ENCODE measurements at places on chromosomes 4 and X. TPM values are rescaled to one million over a fixed set of nuclear protein-coding genes. Genes with fewer than 3 reads are reported as not detected.

Gene PFKFB1
- total RNA-seq: 0.65 TPM

DNA sequence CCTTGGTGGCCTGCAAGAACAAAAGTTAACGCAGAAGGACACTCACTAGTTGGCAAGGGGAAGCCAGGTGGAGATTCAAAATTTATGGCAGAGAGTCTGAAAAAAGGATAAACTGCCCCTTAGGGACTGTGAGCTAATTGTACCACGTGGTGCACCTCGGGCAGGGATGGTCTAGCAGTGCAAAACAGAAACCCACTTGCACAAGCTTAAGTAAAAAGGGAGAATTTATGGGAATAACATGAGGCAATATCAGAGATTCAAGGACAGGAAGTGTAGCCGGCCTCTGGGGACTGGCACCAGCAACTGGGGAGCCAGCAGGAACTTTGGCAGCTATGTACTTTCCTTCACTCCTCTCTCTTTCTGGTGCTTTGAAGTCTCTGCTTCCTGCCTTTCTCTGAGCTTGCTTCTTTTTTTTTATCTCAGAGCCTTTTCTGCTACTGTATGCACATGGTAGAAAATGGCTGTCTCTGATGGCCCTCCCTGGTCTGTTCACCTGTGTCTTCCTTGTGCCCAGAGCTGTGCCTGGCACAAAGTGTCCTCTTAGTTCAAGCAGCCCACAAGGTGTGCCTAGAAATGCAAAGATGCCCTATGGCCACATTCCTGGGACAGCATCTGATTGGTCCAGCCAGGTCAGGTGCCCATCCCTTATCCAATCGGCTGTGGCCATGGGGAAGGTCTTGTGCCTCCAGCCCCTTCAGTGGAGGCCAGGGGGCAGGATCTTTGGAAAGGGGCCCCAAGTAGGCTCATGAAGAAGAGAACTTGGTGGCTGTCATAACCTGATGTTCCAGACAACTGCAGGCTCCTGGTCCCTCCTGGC lies 114.8 kb upstream of the ATP6AP2 start:
- no peak for DNase-seq

- DNase-seq: no peak
These were observed 395.9 kb upstream of the EMCN start for GRCh38 chr4:100913685-100914084.

Gene FMR1NB
- total RNA-seq: not detected

GRCh38 chr4:128904821-128905220 lies 95.3 kb downstream of the JADE1 start:
- no peak for DNase-seq

- DNase-seq: no peak
These were observed 30.9 kb downstream of the CD38 start for GRCh38 chr4:15809058-15809457.

DNA sequence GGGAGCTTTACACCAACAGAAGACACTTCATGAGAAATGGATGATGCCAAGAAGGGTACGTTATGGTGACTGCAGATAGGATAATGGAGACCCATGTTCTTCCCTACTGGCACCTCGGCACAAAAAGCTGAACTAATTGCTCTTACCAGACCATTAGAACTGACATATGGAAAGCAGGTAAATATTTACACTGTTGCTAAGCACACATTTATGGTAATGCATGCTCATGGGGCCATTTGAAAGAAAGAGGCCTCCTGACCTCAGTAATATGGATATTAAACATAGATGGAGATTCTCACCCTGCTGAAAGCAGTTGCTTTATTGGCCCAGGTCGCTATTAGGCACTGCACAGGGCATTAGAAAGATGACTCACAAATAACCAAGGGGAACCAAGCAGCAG lies 1759.6 kb downstream of the C4orf33 start:
- no peak for DNase-seq

GRCh38 chrX:107054978-107055377 lies 55.0 kb upstream of the MORC4 start:
- DNase-seq: no peak

GRCh38 chrX:43349363-43349762 lies 306.7 kb upstream of the MAOA start:
- no peak for DNase-seq

Gene GRXCR1
- total RNA-seq: not detected

DNA sequence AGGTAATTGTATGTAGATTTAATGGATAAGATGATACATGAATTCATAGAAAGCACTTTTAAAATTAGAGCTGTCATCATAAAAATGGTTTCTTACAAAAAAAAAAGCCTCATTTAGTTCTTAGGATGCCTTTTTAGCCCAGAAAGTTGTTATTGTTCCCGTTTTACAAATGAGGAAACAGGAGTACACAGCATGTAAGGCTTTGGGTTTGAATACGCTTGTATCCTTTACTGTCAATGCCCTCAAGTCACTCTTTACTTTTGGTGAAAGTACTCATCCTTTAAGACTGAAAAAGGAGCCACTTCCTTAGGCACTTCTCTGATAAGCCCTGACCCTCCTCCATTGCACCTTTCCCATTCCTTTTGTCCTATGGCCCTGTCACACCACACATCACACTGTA lies 4.9 kb downstream of the EREG start:
- DNase-seq: no peak

GRCh38 chrX:97563531-97564133 lies 679.9 kb downstream of the RPA4 start:
- peak; percentile 28 for DNase-seq

Gene TMSB15A
- 0.62 TPM for total RNA-seq

Gene MAGED4
- 1.4 TPM for total RNA-seq

GRCh38 chrX:119871245-119871598 lies 311 bp downstream of the RNF113A start:
- no peak for DNase-seq

Gene VCX2
- not detected for total RNA-seq

DNA sequence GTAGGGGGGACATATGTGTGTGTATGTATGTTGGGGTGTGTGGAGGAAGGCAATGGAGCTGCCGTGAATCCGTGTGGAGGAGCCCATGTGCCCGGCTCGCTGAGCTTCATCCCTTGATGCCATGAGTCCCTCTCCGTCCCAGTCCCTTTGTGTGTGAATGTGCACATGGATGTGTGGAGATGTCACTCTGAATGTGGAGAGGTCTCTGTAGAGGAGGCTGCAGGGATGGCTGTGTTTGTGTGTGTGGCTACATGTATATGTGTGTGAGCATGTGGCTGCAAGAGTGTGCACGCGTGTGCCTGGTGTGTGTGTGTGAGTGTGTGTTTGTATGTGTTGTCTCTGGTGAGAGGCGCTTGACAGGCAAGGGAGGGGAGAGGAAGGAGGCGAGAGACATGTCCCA lies 1.3 kb downstream of the DLG3 start:
- no peak for DNase-seq

Gene DACH2
- total RNA-seq: not detected

GRCh38 chr4:26459054-26459755 lies 31.1 kb downstream of the CCKAR start:
- DNase-seq: peak; percentile 37

- DNase-seq: no peak
These were observed 298.1 kb downstream of the INPP4B start for GRCh38 chr4:142547974-142548373.

Gene FUNDC2
- total RNA-seq: 47.4 TPM

Gene CFAP47
- not detected for total RNA-seq

GRCh38 chr4:16794816-16795445 lies 103.5 kb downstream of the LDB2 start:
- no peak for DNase-seq

GRCh38 chr4:134777606-134778005 lies 576.0 kb upstream of the PABPC4L start:
- no peak for DNase-seq

Gene STATH
- not detected for total RNA-seq

Gene MRPL1
- total RNA-seq: 21.4 TPM

Gene ALPK1
- total RNA-seq: 20.9 TPM

Gene SPANXA1
- not detected for total RNA-seq

Gene EXOC1L
- total RNA-seq: not detected
